Stimulated activated CD8-positive, alpha-beta memory T cell treated with anti-CD3 and anti-CD28 coated beads, Interleukin-4, amount 100 ng/mL, for 1 hour (primary cell): ENCODE measurements at places on chromosomes 6 and 20.

GRCh38 chr20:2699775-2700413 is 7.3 kb downstream of the EBF4 start:
- no peak for DNase-seq

DNA sequence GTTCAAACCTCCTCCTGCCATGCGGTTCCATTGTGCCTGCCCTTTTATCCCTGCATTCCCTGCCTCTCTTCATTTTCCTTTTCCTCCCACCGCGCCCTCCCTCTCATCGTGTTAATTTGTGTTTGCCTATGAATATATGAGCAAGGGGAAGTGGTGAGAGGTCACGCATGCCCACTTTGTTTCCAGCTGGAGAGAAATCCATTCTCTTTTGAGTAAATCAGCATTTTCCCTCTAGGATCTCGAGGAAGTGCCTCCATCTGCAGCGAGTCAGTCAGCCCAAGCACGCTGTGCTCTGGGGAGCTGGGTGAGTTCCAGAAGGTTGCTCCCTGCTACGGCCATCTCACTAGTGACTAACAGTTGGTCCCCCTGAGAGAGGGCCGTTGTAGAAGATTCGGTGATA is 42.9 kb downstream of the CDH26 start:
- DNase-seq, result no peak

GRCh38 chr6:6931071-6932025 is 176.4 kb upstream of the RREB1 start:
- DNase-seq, result no peak

GRCh38 chr20:37333848-37334318 is 12.1 kb upstream of the SRC start:
- no peak for DNase-seq

GRCh38 chr20:36848078-36848660 is 27.8 kb upstream of the TLDC2 start:
- DNase-seq, result no peak

GRCh38 chr20:14582855-14583254 is 245.4 kb upstream of the FLRT3 start:
- DNase-seq, result no peak

- no peak for DNase-seq
Observed at GRCh38 chr6:126258150-126258549, 81.8 kb upstream of the CENPW start.

DNA sequence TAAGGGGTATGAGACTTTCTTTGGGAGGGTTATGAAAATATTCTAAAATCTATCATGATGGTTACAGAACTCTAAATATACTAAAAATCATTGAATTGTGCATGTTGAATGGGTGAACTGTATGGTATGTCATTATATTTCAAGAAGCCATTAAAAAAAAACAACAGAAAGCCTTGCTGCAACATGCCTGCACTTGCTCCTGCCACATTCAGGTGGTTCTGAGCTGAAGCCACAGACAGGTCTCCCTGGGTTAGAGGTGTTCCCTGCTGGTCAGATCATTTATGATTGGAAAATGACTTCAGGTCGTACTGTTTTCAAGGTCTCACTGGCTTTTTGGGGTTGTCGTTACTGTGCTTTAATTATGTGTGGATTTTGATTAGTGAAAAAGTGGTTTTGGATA is 13.3 kb downstream of the GMPR start:
- DNase-seq, result no peak

DNA sequence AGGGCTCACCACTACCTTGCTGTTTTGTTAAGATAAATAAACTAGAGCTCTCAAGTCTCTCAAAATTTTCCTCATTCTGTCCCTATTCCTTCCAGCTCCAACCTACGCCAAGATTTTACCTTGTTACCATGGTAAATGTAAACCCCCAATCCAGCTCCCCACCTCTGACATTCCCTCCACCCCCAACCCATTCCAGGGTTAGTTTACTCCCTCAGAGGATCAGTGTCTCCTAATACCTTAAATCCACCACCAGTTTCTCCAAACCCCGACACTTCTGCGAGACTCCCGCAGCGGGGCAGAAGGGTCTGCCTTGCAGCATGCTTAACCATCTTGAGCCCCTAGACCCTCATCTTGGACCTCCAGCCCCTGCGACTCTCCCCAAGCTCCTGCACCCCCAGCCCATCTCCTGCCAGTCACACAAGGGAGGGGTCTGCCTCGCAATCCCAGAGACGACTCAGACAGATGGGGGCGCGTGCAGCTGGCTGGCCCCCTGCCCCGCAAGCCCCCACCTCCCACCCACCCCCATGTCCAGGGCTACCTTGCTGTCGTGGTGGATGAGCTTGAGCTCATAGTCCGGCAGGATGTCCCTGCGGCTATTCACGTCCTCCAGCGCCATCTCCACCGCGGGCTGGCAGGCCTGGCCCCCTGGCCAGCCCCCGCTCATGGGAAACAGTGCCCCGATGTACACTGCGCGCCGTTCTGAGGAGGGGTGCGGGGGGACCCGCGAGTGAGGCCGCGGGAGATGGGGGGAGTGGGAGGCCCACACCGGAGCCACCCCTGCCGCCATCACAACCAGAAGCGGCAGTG is 5.8 kb downstream of the GABBR1 start:
- no peak for DNase-seq

- no peak for DNase-seq
Observed at GRCh38 chr6:20875369-20875963, 341.2 kb downstream of the CDKAL1 start.

GRCh38 chr20:40986774-40987173 is 41.8 kb upstream of the TOP1 start:
- DNase-seq, result no peak
